ENCODE measurements at places on chromosomes 2 and 18.

DNA sequence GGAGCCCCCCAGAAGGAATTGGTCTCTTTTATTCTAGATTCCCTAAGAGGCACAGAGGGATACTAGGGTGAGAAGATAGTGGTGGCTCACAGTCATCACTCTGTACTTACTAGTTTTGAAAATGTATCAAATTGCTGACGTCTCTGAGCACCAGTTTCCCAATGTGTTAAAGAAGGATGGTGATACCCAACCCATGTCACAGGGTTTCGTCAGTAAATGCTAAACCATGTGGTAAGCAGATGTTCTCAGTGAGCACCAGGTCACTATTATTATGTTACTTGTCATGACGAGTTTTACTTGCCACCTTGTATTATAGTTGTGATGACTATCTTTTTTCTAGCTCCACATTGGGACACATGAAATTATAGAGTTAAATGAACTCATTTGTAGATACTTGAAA is 54.7 kb downstream of the NEDD4L start:
- no peak for DNase-seq

DNA sequence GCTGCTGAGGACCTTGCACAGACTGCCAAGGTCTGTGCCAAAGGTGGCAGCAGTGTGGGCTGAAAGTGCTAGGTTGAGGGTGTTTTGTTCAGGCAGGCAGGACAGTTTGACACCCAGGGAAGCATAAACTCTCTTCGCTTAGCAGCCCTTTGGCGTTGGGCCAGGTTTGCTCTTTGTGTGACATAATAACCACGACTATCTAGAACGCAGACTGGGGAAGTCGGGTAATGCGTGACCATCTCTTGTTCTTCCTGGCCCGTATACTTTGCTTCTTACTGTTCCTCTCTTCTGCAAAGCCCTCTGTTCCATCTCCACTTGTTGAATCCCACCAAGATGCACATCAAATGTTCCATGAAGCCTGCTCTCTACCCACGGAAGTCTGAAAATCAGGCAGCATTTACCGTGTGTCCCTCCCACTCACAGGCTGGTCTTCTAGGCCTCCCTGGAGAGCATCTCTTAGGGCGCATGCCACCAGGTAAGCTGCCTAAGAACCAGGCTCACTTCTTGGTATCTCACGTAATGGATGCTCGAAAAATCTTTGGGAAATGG is 96.7 kb upstream of the LMAN1 start:
- no peak for DNase-seq

GRCh38 chr2:102449370-102449974 is 23.6 kb upstream of the SLC9A4 start:
- DNase-seq: peak; percentile 32

DNA sequence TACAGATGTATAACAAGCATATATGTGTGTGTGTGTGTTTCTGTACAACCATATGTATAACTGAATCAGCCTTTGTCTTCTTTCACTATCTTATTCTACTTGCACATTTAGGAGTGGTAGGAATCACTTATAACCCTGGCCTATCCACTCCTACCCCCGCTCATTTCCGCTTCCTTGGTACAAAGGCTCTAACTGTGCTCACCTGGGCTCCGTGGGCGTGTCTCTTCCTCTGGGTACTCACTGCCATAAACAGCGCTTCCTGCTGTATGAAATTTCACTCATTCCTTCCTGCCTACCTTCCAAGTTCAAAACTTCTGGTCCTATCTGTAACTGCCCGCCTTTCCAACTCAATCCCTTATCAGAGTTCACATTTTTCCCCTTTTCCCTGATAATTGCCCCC is 815.5 kb downstream of the EPHA4 start:
- no peak for DNase-seq

GRCh38 chr2:180978903-180979748 is 1.3 kb upstream of the UBE2E3 start:
- DNase-seq: no peak

DNA sequence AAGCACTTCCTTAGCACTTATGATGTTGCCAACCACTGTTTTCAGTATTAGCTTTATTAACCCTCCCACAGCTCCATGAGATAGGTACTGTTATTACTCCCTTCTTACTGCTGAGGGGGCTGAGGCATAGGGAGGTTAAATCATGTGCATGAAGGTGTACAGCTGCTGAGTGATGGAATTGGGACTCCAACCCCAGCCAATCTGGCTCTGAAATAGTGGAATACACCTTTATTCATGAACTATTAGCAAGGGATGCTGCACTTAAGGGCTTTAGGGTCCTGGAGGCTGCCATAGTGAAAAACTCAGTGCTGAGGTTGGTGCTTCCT is 19.2 kb downstream of the SMARCAL1 start:
- no peak for DNase-seq

DNA sequence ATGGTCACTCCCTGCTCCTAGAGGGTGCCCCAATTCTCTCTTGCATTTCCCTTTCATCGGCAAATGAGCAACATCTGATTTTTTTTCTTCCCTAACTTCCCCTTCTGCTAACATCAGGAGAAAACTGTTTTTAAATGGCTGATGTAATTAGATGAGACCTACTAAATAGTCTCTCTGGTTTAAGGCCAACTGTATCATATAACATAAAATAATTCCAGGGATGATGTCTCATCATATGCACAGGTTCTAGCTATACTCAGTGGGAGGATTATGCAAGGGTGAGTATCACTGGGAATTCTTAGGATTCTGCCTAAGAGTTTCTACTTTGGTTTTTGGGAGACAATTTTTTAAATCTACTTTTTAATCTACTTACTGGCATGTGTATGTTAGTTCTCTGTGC is 193.4 kb downstream of the PARD3B start:
- no peak for DNase-seq

GRCh38 chr2:198214114-198214596 is 409.8 kb downstream of the PLCL1 start:
- DNase-seq: no peak
